ENCODE measurements at places on chromosomes 13 and 19.
A peak's percentile ranks its signal among the peaks of the same experiment; 100 is the strongest.

- DNase-seq, result no peak
These were observed 2428.4 kb upstream of the PCDH20 start for GRCh38 chr13:63843766-63844699.

DNA sequence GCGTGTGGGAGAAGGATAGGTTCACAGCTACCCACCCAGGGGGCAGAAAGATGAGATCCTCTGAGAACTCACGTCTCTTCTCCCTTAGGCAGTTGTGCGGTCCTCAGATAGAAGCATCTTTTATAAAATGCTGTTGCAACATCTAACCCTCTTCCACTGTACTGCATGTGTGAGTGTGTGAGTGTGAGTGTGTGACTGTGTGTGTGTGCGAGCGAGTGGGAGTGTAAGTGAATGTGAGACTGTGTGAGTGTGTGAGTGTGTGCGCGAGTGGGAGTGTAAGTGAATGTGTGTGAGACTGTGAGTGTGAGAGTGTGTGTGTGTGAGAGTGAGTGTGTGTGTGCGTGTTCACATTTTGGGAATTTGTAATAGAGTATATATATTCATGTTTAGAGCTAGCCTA is 55.6 kb upstream of the F7 start:
- DNase-seq, result no peak

GRCh38 chr19:377801-378581 is 31.0 kb downstream of the C2CD4C start:
- DNase-seq, result no peak

DNA sequence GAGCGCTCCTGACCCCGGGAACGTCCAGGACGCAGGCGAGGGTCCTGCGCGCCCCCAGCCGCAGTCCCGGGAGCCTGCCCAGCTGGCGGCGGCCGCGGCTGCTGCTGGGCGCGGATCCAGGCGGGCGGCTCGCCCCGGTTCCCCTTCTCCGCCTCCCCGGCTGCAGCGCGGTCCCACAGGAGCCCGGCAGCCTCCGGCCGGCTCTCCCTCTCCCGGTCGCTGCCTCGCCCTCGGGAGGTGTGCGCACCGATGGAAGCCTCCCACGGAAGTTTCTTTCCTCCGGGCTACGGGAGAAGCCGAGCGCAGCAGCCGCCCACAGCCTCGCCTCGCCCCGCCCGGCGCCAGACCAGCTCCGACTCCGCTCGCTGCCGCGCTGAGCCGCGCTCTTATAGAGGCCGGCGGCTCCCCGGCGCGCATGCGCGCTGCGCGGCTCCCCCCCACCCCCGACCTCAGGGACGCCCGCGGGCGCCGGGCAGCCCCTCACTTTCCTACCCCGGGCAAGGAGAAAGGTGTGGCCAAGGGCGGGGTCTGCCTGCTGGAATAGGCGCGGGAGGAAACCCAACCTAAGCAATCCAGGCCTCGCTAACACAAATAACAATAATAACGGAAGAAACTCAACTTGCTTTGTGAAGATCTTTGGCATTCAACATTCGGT is at the start of gene SHISA2:
SHISA2 (minus strand) TSS at position 360 of the 655 bp plus-strand sequence. CDS start 1,041 bp downstream, outside the sequence.
- peak; percentile 27 for DNase-seq

DNA sequence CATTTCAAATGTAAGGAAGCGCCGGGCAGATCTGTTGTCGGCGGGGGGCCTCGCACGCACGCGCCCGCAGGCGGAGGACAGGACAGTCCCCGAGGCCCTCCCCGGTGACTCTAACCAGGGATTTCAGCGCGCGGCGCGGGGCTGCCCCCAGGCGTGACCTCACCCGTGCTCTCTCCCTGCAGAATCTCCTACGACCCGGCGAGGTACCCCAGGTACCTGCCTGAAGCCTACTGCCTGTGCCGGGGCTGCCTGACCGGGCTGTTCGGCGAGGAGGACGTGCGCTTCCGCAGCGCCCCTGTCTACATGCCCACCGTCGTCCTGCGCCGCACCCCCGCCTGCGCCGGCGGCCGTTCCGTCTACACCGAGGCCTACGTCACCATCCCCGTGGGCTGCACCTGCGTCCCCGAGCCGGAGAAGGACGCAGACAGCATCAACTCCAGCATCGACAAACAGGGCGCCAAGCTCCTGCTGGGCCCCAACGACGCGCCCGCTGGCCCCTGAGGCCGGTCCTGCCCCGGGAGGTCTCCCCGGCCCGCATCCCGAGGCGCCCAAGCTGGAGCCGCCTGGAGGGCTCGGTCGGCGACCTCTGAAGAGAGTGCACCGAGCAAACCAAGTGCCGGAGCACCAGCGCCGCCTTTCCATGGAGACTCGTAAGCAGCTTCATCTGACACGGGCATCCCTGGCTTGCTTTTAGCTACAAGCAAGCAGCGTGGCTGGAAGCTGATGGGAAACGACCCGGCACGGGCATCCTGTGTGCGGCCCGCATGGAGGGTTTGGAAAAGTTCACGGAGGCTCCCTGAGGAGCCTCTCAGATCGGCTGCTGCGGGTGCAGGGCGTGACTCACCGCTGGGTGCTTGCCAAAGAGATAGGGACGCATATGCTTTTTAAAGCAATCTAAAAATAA is 18.2 kb downstream of the IL17D start:
- DNase-seq, result peak; percentile 55

GRCh38 chr13:57630661-57631595 is 616 bp upstream of the PCDH17 start:
- DNase-seq, result no peak

- DNase-seq, result no peak
These were observed 1273.3 kb upstream of the ATXN8OS start for GRCh38 chr13:68834375-68834774.

DNA sequence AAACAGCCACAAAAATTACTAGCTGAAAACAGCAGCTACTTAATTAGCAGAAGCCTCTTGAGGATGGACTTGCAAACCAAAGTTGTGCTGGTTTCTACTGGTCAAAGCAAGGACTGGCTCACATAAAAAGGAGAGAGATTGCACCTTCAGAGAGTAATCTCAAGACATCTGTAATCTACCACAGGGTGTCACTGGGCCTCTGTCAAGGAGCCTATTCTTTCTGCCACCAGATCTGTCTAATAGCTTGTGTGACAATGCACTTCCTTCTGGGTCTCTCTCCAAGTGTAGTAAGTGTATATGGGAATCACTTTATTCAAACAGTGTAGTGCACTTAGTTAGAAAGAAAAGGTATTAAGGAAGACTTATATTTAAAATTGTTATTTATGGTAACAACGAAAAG is 24.4 kb upstream of the ZNF561 start:
- DNase-seq, result no peak

- DNase-seq, result no peak
These were observed 47.2 kb downstream of the ZAR1L start for GRCh38 chr13:32267836-32268439.

DNA sequence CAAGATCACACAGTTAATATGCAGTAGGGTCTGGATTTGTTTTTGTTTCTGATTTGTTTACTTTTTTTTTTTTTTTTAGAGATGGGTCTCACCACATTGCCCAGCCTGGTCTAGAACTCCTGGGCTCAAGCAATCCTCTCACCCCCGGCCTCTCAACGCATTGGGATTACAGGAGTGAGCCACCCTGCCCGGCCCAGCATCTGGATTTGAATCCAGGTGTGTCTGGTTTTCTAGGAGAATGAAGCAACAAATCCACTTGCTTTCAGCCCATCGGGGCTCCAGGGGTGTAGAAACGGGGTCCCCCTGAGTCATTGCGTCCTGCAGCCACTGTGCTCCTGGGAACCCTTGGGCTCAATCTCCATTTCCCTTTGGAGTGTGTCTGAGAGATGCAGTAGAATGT is 6.6 kb downstream of the CACNG8 start:
- no peak for DNase-seq

DNA sequence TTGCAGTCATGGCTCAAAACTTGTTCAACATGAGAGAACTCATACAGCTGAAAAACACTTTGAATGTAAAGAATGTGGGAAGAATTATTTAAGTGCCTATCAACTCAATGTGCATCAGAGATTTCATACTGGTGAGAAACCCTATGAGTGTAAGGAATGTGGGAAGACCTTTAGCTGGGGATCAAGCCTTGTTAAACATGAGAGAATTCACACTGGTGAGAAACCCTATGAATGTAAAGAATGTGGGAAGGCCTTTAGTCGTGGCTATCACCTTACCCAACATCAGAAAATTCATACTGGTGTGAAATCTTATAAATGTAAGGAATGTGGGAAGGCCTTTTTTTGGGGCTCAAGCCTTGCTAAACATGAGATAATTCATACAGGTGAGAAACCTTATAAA is 20.1 kb downstream of the ZNF283 start:
- DNase-seq, result no peak

- DNase-seq, result no peak
These were observed 19.2 kb upstream of the PHF11 start for GRCh38 chr13:49476529-49476928.

GRCh38 chr19:55451163-55451964 is 8.3 kb upstream of the SHISA7 start:
- DNase-seq, result no peak

DNA sequence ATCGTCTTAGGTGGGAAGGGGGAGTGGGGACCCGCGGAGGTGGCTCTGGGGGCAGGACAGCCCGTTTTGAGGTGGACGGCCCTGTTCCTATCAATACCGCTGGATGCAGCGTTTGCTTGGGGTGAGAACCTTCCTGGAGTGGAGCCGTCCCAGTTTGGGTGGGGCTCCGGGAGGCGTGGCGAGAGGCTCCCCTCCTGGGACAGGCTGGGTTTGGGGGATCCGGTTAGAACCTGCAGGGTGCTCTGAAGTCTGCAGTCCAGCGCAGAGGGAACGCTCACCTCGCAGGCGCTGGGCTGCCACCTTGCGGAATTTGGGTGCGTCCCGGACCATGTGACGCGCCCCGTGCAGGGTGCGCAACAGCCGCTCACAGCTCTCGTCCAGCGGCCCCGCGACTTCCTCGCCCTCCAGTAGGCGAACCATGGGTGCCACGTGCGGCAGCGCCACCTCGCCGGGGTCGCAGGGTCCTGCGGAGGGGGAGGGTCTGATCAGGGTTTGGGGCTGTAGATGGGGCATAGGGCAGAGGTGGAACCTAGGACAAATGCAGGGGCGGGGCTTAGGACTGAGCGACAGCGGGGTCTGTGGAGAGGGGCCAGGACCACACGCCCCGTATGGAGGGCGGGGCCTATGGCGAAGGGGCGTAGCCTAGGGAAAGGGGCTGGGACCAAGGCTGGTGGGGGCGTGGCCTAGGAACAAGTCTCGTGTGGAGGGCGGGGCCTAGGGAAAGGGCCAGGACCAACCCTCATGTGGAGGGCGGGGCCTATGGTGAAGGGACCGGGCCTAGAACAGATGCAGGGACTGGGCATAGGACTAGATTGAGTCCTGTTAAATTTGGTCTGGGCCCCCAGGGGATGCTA is 13.8 kb downstream of the SH2D3A start:
- peak; percentile 78 for DNase-seq

GRCh38 chr19:10158485-10158884 is 36.3 kb downstream of the DNMT1 start:
- DNase-seq, result no peak
